A673 (cell line): ENCODE measurements at places on chromosomes 3 and 15. TPM values are rescaled to one million over a fixed set of nuclear protein-coding genes. Genes with fewer than 3 reads are reported as not detected.

GABRR3 gene
- total RNA-seq = not detected in 2 replicates

RLBP1 gene
- total RNA-seq = not detected in 2 replicates

BCHE gene
- total RNA-seq = 22.4 and 25.0 TPM in 2 replicates

MST1R gene
- not detected in 2 replicates for total RNA-seq

PTH1R gene
- 1.2 and 1.7 TPM in 2 replicates for total RNA-seq

HESX1 gene
- not detected in 2 replicates for total RNA-seq

REC114 gene
- not detected in 2 replicates for total RNA-seq

STRIT1 gene
- total RNA-seq = not detected in 2 replicates

TRIM42 gene
- not detected in 2 replicates for total RNA-seq

TPM1 gene
- total RNA-seq = 31.2 and 34.5 TPM in 2 replicates

MGLL gene
- total RNA-seq = 0.39 and 0.90 TPM in 2 replicates

ROPN1 gene
- not detected in 2 replicates for total RNA-seq

SYNPR gene
- total RNA-seq = 14.7 and 17.6 TPM in 2 replicates

CLDN11 gene
- 0.52 TPM in 1 of 2 replicates, not detected in the other for total RNA-seq

GCNT3 gene
- total RNA-seq = not detected in 2 replicates

RYR3 gene
- not detected in 2 replicates for total RNA-seq

LHFPL4 gene
- total RNA-seq = not detected in 2 replicates

BNIP2 gene
- total RNA-seq = 58.1 and 59.3 TPM in 2 replicates
